ENCODE measurements at places on chromosomes 4 and X.

DNA sequence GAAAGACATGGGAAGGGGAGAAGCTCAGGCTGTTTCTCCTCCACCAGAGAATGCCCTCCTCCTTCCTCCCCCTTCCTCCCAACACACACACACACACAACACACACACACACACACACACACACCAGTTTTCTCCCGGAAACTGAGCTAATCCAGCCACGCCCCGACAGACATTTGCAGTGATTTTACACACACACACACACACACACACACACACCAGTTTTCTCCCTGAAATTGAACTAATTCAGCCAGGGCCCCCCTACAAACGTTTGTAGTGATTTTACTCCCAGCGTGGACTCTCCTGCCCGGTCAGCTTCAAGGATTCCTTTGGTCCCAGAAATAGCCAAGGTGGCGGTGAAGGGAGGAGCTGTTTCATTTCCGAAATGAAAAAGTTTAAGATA, 32.9 kb upstream of the STX18 start:
- peak overlapping the region; percentile 84 for H3K27ac ChIP-seq
- no peaks in the 10 kb centered on the region for H3K27me3 ChIP-seq
- peak overlapping the region; percentile 82 for H3K4me3 ChIP-seq
- peaks cover 15% of the 10 kb centered on the region for H3K4me1 ChIP-seq
- H3K36me3 ChIP-seq: peaks cover 4% of the 10 kb centered on the region

DNA sequence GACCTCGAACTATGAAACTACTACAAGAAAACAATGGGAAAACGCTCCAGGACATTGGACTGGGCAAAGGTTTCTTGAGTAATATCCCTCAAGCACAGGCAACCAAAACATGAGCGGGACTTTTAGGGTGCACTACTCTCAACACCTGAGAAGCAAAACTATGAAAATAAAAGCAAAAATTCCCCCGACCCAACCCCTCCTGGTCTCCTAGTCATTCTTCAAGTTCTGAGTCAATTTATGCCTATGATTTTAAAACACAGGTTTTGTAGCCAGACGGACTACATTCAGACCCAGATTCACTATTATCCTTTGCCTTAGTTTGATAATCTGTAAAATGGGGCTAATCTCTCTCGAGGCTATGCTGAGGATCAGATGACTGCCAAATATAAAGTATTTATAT, 97.0 kb downstream of the SOWAHB start:
- H3K4me1 ChIP-seq: peaks cover 10% of the 10 kb centered on the region
- H3K27me3 ChIP-seq: no peaks in the 10 kb centered on the region
- no peak overlapping the region for H3K4me3 ChIP-seq
- DNase-seq: no peak

DNA sequence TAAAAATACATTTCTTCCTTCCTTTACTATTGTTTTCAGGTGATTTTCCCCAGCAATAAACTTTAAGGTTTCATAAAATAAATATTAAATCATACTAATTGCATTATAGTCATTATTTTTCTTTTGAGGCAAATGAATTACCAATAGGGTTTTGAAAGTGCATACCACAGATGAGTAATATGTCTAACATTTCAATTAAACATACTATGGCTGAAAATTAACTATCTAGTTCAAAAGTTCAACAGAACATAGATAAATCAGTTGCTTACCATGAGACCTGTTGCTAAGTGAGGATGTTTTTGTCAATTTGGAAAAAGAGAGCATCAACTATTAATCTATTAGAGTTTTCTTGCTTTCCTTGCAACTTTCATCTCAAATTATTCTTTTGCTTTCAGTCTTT, 35.0 kb downstream of the NPY5R start:
- H3K27ac ChIP-seq: no peak overlapping the region
- no peak overlapping the region for H3K4me3 ChIP-seq
- H3K4me1 ChIP-seq: no peaks in the 10 kb centered on the region
- no peaks in the 10 kb centered on the region for H3K36me3 ChIP-seq

DNA sequence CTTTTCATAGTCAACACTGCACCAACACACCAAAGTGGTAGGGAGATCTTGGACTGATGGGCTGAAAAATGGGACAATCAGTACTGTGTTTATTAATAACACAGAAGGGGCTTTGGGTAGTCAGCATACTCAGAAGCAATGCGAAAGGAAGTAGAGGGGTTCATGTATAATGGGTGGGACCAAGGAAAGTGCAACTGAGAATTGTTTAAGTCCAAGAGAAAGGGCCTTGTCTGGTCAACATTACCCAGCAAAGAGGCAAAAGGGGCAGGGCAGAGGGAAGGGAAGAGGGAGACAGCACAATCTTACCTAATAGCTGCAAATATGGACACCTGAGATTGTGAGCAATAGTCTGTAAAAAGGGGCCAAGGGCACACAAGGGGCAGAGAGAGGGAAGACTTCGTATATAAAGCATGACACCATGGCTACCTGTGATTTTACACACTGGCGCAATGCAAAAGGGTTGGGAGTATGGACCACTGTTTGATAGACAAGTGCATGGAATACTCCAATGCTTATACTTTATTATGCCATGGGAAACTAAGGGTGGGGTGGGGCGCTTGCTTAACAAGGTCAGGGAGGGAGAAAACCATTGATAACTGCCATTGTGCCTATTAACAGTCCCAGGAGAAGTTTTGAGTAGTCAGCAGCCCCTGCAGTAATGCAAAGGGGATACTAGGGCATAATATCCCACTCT, 279.7 kb downstream of the CHIC1 start:
- no peaks in the 10 kb centered on the region for H3K36me3 ChIP-seq
- DNase-seq: no peak
- H3K4me3 ChIP-seq: no peak overlapping the region
- H3K27ac ChIP-seq: no peak overlapping the region
- no peaks in the 10 kb centered on the region for H3K27me3 ChIP-seq

- no peaks in the 10 kb centered on the region for H3K4me1 ChIP-seq
- no peak for DNase-seq
- H3K27me3 ChIP-seq: no peaks in the 10 kb centered on the region
- H3K36me3 ChIP-seq: no peaks in the 10 kb centered on the region
Observed at GRCh38 chr4:148693913-148694649, 251.9 kb upstream of the NR3C2 start.

DNA sequence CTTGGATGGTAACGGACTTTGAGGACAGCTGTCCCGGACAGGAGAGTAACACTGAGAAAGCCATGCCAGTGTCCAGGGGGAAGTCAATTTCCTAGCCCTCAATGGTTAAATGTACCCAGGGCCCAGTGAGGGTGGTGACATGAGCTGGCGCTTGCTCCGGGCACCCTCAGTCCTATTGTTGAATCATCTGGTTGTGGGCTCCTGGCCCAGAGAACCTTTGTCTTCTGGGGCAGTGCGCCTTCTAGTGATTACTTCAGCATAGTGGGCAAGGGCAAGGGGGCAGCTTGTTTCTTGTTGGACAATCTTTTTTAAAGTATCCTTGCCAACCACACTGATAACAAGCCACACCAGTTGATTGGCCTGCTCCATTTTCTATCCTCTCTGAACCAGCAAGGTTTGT, 30.9 kb upstream of the TRPC5 start:
- H3K4me3 ChIP-seq: no peak overlapping the region
- no peak for DNase-seq
- H3K27ac ChIP-seq: no peak overlapping the region
- H3K4me1 ChIP-seq: no peaks in the 10 kb centered on the region
- no peaks in the 10 kb centered on the region for H3K36me3 ChIP-seq

- no peaks in the 10 kb centered on the region for H3K27me3 ChIP-seq
- no peaks in the 10 kb centered on the region for H3K4me1 ChIP-seq
- no peaks in the 10 kb centered on the region for H3K36me3 ChIP-seq
- H3K4me3 ChIP-seq: no peak overlapping the region
Observed at GRCh38 chrX:41394293-41394692, 52.9 kb upstream of the NYX start.

DNA sequence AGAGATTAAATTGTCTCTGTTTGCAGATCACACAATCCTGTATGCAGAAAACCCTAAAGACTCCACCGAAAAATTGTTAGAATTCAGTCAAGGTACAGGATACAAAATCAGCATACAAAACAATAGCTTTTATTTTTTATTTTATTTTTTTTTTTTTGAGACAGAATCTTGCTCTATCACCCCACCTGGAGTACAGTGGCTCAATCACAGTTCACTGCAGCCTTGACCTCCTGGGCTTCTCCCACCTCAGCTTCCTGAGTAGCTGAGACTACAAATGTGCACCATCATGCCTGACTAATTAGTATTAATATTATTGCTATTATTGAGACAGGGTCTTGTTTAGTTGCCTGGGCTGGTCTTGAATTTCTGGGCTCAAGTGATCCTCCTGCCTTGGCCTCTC, 8.9 kb upstream of the PLXNB3 start:
- H3K4me1 ChIP-seq: no peaks in the 10 kb centered on the region
- peak; percentile 14 for DNase-seq

DNA sequence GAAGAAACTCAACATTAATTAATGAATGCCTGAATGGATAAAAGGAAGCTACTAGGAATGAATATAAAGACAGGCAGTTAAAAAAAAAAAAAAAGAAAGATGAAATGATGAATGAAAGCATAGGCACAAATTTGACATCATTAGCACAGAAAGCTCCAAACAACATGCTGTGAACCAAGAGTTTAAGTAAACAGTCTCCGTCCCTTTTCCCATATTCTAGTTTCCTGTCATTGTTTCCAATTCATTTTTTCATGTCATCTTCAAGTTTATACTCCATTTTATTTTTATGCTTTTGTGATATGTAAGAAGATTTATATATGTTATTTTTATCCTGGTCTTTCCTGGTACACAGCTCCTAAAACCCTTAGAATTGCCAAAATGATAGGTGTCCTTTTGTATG, 17.7 kb upstream of the AASDH start:
- no peak overlapping the region for H3K4me3 ChIP-seq
- peaks cover 10% of the 10 kb centered on the region for H3K4me1 ChIP-seq
- H3K27ac ChIP-seq: no peak overlapping the region
- DNase-seq: no peak
- H3K36me3 ChIP-seq: peaks cover 23% of the 10 kb centered on the region

DNA sequence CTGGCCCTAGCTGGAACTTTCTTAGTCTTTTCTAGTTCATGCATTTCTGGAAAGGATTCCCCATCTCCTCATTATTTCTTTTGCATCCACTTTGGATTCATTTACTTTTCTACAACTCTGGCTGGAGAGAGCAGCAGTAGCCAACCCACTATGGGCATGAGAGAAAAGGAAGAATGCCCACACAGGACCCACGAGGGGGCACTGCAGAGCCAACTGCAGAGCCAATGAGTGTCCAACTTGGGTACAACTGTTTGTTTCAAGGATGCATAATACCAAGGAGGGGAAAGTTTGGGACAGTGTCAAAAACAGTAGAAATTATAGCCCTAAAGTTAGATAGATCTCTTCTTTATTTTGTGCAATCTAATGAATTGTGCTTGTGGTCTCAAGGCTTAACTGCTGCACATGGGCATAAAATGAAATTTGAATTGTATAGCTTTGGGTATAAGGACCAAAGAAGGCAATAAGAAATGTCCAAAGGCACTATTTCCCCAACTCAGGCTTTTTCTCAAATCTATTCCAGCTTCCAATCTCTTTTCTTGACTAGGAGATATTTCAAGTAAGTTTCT, 230.6 kb downstream of the NSUN7 start:
- no peak for DNase-seq
- H3K4me1 ChIP-seq: peaks cover 7% of the 10 kb centered on the region
- no peak overlapping the region for H3K27ac ChIP-seq
- no peak overlapping the region for H3K4me3 ChIP-seq
- no peaks in the 10 kb centered on the region for H3K36me3 ChIP-seq

DNA sequence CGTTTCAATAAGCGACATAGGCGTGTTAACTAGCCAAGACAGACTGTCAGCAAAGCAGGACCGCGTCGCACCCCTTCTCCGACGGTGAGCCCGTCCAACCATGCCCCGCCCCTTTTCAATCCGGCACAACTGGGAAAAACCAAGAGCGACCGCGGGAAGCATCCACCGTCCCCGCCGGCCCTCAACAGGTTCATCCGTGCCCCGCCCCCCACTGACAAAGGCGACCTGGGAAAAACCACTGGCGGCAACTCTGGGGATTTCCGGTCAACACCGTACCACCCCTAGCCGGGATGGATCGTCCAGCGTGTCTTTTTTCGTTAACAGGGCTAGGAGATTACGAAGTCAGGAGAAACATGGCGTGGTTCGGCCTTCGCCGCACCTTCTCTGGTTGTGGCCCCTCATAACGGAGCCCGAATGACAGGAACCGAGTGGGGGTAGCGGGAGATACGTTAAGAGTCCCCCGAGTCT, 377 bp downstream of the TIMM17B start:
- H3K4me1 ChIP-seq: peaks cover 9% of the 10 kb centered on the region
- peak overlapping the region; percentile 93 for H3K27ac ChIP-seq
- no peaks in the 10 kb centered on the region for H3K27me3 ChIP-seq
- peak; percentile 87 for DNase-seq
- H3K36me3 ChIP-seq: peaks cover 19% of the 10 kb centered on the region

GRCh38 chr4:130056286-130056685, 960.3 kb downstream of the C4orf33 start:
- no peaks in the 10 kb centered on the region for H3K27me3 ChIP-seq
- no peak overlapping the region for H3K4me3 ChIP-seq
- DNase-seq: no peak

DNA sequence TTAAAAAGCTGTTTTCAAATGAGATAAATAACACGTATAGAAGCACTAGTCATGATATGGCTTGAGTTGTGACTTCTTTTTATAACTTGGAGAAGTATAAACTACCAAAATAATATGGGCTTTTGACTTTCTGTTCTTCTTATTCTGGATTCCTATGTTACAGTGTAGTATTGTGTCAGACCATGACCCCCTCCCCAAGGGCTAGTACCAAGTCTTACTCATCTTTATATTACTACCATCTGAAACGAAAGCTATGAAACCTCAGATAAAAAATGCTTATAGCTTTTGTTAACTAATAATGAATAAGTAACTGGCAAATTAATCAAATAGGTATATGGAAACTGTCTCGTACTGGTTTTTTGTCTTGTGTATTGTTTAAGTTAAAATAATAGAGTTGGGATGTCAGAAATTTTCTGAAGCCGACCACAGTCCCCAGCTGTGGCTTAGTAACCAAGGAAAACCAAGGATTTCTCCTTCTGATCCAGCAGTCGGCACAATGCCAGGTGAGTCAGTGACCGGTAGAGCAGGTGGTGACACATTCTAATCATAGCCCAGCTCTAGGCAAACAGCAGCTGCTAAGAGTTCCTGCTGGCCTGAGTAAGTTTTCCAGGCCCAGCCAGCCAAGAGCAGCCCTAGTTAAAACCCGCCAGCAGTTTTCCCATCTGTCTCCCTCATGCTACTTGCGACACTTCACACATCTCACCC, 163.3 kb upstream of the PRDX4 start:
- no peaks in the 10 kb centered on the region for H3K36me3 ChIP-seq
- no peak overlapping the region for H3K27ac ChIP-seq
- no peaks in the 10 kb centered on the region for H3K27me3 ChIP-seq
- no peaks in the 10 kb centered on the region for H3K4me1 ChIP-seq
- H3K4me3 ChIP-seq: no peak overlapping the region

DNA sequence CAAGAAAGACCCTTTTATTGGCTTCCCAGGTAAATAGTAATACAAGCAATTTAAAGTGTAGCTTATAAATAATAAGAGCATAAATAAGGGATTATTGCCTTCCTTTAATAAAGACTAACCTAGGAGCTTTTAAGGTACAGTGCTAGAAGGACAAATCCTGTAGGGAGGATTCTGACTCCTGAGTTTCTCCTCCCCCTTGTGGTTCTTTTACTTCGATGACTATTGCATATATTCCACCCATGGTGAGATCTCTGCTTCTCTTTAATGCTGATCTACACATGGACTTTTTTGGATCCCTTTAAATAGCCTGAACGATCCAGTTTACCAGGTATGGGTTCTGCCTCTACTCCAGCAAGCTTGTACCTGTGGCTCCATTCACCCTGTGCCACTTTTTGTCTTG, 2.5 kb downstream of the GALNT7 start:
- H3K36me3 ChIP-seq: no peaks in the 10 kb centered on the region
- no peak overlapping the region for H3K4me3 ChIP-seq
- no peaks in the 10 kb centered on the region for H3K27me3 ChIP-seq
- H3K4me1 ChIP-seq: peaks cover 11% of the 10 kb centered on the region
- no peak overlapping the region for H3K27ac ChIP-seq
